ENCODE measurements at places on chromosomes 1 and 21.

- DNase-seq: no peak
These were observed 10.2 kb upstream of the IL10 start for GRCh38 chr1:206782448-206782847.

- DNase-seq: peak; percentile 61
These were observed 21.6 kb downstream of the SDHC start for GRCh38 chr1:161335796-161336195.

GRCh38 chr1:68166348-68166747, 66.0 kb downstream of the WLS start:
- peak; percentile 47 for DNase-seq

DNA sequence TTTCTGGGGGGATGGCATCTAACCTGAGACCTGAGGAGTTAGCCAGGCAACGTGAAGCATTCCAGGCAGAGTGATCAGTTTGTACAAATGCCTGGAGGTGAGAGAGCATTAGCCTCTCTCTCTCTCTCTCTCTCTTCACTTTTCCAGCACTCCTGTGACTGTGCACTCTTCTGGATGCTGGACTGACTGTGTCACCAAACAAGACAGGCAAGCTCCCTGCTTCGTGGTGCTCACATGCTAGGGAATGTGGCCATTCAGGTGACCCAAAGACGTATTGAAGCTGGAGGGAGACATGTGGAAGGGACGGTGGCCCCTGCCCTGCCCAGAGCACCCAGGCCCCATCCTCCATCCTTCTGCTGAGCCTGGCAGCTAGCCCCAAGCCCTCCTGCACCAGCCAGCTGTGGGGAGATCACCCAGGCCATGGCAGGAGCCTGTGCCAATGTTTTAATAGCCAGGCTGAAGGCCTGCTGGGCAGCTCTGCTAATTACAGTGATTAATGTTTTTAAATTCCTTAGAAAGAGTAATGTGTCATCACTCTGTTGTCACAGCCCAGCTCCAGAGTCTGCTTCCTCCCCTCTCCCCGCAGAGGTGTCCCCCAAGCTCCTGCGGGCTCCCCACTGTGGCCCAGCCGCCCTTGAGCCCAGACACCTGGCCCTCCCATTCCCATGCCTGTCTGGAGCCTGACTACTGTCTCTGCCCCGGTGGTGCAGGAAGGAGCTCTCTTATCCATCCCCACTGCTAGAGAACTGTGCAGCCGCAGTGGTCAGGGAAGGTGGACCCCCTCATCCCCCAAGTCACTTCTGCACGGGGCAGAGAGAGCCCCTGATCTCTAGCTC, 48.9 kb downstream of the UBIAD1 start:
- no peak for DNase-seq

- DNase-seq: peak; percentile 67
These were observed 586 bp downstream of the COL24A1 start for GRCh38 chr1:86155807-86156565.

DNA sequence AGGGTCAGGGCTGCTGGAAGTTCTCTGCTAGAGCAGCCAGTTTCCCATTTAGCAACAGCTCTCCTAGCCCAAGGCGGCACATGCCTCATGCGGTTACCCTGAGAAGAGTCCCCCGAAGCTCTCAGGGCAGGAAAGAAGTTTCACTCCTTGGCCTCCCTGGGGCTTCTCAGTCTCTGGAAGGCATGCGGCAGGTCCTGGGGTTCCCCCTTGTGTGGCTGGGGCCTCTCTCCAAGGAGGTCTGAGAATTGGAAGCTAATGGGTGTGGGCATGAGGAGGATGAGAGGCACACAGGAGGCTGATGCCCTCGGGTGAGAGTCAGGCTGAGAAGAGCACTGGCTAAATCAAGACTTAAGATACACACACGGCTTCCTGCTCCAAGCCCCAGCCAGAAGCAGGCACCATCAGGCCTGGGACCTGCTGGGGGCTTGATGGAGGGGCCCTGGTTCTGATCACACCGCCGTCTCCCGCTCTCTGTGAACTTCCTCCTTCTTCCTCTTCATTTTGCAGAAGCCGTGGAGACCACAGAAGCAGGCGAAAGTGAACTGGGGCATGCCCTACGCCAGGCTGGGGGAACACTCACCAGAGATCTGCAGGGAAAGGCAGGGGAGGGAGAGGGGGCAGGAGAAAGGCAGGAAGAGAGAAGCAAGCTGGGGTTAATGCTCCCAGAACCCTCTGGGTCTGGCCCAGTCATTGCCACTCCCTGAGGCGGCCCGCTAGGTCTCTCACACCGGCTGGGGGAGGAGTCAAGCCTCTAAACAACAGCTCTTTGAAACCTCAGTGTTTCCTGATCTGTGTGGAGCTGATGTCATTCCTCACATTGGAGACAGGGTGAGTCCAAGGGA, 15.1 kb downstream of the BLACAT1 start:
- DNase-seq: peak; percentile 85

GRCh38 chr1:84691122-84691783, 992 bp upstream of the SSX2IP start:
- no peak for DNase-seq
